ENCODE measurements at places on chromosomes 3 and 15.

GRCh38 chr3:124837730-124838186 is 49.4 kb downstream of the ITGB5 start:
- peak; percentile 98 for DNase-seq

GRCh38 chr3:177820683-177821316 is 623.5 kb upstream of the TBL1XR1 start:
- DNase-seq: no peak

- DNase-seq: no peak
These were observed 730.6 kb upstream of the NECTIN3 start for GRCh38 chr3:110341047-110341446.

GRCh38 chr3:184022323-184022722 is 4.6 kb upstream of the ABCC5 start:
- DNase-seq: no peak

- peak; percentile 51 for DNase-seq
These were observed 990.4 kb downstream of the GBE1 start for GRCh38 chr3:80771085-80771484.

GRCh38 chr15:55394694-55395093 is 13.5 kb downstream of the CCPG1 start:
- DNase-seq: no peak

DNA sequence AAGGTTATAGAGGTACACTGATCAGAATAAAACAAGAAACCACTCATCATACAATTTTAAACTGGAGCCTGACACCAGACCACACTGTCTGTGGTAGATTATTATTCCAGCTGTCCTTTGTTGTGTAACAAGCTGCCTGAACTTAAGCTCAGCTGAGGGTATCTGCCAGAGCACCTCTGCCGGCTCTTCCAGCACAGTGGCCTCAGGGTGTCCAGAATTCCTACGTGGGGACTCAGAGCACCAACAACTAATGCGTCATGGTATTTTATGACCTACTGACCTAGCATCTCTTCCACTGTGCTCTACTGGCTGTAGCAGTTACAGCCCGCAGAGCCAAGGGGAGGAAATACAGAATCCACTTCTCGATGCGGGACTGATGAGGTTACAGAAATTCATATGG is 15.6 kb upstream of the RAF1 start:
- DNase-seq: no peak

- no peak for DNase-seq
These were observed 36.3 kb upstream of the TMEM42 start for GRCh38 chr3:44825264-44825925.

DNA sequence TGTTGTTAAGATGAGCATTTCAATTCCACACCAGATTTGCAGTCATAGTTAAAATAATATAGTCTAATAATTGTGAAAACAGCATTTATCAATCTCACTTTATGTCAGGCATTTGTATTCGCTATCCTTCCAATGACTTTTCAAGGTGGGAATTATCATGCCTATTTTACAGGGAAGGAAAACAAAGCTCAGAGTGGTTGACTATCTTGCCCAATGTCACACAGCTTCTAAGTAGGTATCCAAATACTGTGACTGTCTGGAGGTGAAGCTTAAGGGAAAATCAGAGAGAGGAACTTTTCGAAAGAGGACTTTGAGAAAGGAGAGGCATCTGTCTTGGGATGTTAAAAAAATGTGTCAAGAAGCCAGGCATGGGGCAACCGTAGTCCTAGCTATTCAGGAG is 443.1 kb downstream of the FOXP1 start:
- DNase-seq: no peak

- no peak for DNase-seq
These were observed 30.4 kb upstream of the SNRPA1 start for GRCh38 chr15:101325263-101326025.

GRCh38 chr3:71874618-71875017 is 89.7 kb upstream of the PROK2 start:
- no peak for DNase-seq

DNA sequence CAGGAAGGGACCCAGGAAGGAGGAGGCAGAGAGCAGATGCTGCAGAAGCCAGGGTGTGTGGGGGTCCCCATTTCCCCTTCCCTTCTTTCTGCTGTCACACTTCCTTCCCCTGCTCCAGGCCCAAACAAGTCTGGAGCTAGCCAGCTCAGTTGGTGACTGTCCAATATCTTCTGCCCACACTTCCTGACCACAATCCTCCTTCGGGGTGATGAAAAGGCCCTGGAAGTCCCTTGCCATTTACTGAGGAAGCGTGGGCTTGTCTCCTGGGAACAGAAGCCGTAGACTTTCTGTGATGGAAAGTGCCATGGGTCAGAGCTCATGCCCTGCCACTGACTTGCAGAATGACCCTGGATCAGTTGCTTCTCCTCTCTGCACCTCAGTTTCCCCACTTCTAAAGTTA is 39.0 kb downstream of the ANAPC13 start:
- peak; percentile 39 for DNase-seq

GRCh38 chr3:27345959-27346865 is 23.0 kb downstream of the NEK10 start:
- DNase-seq: no peak

- DNase-seq: peak; percentile 88
These were observed at the start of gene SYNM for GRCh38 chr15:99104788-99105513. Gene SYNM (plus strand): TSS chr15:99105080. CDS start chr15:99105200, 120 bp downstream.

- DNase-seq: no peak
These were observed 194.6 kb downstream of the SUCLG2 start for GRCh38 chr3:67459796-67460195.

DNA sequence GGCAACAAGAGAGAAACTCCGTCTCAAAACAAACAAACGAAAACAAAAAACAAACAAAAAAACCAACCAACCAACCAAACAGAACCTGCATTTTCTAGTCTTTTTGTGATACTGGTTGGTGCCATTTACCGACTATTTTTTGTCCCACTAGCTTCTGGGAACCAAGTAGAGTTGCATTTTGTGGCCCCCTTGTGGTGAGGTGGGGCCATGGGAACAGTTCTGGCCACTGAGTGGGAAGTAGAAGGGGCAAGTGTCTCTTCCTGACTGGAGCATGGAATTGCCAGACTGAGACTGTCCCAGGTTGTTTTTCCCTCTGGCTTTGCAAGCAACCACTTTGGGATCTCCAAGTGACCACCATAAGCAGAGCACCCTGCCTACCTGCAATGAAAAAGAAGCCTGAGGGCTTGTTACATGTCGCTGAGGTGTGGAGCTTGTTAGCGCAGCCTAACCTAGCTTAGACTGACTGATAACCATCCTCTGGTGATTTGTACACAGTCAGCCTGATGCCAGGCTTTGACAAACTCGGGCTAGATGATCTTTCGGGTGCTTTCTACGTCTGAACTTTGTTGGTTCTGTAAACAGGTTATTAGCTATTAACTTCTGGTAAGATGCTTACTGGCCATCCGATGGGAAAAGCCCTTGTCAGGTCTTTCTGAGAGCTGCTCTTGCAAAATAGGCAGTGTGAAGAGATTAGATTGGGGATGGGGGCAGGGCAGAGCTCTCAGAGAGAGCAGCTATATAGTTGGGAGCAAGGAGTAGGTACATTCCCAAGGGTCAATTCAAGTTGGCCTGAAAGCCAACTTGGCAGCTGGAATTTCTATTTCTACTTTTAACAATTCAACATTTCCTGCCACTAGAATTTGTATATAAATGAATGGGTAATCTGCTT is 172.2 kb downstream of the SSR3 start:
- peak; percentile 62 for DNase-seq

GRCh38 chr3:152608696-152609594 is 226.0 kb upstream of the P2RY1 start:
- no peak for DNase-seq

DNA sequence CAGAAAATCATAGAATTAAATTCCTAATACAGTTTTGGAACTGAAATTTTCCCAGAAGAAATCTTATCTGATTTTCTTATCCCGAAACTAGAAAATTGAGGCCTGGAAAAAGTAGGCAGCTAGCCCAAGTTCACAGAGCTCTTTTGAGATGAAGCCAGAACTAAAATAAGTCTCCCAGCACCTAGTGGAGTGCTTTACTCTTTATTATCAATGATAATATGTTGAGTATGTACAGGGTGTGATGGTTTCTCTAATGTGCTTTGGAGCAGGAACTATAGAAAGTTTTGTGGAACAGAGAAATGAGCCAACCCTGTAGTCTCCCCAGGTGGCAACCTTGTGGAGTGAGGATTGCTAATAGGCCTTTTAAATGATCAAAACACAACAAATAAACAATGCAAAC is 30.3 kb upstream of the BCL6 start:
- DNase-seq: no peak

GRCh38 chr3:127886231-127886955 is 28.6 kb upstream of the KBTBD12 start:
- DNase-seq: no peak

GRCh38 chr3:3631114-3631513 is 168.1 kb upstream of the LRRN1 start:
- DNase-seq: no peak

GRCh38 chr3:141093971-141094684 is 43.0 kb downstream of the SPSB4 start:
- DNase-seq: no peak

GRCh38 chr3:172244011-172244410 is 204.2 kb downstream of the GHSR start:
- DNase-seq: no peak

DNA sequence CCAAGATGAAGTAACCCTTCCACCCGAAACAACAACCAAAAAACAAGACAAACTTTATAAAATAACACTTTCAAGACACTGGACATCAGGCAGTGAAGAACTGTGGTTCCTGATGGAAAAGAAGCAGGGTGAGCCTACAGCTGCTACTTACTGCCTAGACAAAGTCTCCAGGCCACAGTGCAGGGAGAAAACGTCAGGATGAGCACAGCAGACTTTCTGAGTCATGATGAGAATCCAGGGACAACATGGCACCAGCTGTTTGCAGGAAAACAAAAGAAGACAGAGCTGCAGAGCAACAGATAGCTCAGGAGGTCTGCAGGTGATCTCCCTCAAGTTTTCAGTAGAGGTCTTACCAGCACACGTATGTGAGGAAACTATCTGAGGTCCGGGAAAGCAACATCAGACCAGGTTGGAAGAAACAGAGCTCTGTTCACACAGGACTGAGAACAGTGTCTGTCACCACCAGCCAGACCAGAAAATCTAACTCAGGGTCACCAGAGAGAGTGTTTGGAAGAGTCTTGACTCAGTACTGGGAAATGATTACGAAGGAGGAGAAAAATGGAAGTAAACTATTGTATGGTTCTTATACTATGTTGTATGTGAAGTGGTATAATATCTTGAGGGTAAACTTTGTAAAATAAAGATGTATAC is 108.9 kb downstream of the ANO10 start:
- DNase-seq: no peak

DNA sequence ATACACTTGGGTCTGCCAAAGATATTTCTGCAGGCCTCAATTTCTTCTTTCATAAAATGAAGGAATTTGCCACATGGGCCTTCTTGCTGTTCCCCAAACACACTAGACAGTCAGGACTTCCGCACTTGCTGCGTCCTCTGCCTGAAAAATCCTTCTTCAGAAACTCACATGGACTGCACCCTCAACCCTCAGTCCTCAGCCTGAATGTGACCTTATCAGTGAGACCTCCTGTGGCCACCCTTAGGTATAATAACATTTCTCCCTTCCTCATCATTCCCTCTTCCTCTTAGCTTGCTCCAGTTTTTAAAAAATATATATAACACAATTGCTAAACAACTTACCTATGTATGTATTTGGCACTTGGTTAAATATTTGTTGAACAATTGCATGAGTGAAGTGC is 257.5 kb downstream of the MFSD1 start:
- DNase-seq: no peak

DNA sequence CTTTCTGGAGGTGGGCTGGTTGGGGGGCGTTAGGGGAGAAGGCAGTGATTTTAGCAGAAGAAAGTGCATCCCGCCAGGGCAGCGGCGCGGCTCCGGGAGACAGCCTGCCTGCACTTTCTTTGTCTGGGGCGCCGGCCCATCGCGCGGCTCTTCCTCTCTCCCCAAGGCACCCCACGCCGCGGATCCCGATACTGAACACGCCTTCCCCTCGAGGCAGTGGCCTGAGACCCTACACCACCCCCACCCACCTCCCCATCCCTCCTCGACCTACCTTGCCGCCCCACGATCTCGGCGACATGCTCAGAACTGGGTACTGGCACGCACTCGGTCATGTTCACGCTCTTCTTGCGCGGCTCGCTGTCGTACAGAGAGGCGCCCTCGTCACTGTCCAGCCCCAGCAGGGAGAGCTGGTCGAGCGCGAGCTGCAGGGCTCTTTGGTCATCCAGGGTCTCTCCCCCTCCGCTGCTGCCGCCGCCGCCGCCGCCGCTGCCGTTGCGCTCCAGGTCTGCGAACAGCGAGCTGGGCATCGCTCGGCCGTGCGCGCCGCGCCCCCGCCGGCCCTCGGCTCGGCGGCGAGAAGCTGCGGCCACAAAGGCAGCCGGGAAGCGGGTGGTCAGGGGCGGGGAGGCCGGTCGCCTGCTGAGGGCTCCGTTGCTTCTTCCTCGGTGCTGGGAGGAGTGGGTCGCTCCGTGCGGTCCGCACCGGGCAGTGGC is 483 bp downstream of the MEX3B start:
- DNase-seq: no peak

DNA sequence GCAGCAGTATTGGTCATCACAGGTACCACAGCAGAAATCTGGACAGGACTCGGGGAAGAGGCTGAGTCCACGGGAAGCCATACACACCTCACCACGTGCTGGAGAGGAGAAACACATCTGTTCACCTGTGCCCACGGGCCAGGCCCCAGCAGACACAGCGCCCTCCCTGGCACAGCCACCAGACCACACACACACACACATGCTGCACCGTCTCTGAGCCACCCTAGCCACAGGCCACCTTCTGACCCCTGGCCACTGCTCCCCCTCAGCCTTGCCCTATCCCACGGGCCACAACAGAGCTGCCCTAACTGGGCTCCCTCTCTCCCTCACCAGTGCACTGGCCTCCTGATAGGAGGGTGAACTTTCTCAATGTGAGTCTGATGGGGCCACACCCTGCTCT is 2.8 kb downstream of the SHISA5 start:
- DNase-seq: no peak

DNA sequence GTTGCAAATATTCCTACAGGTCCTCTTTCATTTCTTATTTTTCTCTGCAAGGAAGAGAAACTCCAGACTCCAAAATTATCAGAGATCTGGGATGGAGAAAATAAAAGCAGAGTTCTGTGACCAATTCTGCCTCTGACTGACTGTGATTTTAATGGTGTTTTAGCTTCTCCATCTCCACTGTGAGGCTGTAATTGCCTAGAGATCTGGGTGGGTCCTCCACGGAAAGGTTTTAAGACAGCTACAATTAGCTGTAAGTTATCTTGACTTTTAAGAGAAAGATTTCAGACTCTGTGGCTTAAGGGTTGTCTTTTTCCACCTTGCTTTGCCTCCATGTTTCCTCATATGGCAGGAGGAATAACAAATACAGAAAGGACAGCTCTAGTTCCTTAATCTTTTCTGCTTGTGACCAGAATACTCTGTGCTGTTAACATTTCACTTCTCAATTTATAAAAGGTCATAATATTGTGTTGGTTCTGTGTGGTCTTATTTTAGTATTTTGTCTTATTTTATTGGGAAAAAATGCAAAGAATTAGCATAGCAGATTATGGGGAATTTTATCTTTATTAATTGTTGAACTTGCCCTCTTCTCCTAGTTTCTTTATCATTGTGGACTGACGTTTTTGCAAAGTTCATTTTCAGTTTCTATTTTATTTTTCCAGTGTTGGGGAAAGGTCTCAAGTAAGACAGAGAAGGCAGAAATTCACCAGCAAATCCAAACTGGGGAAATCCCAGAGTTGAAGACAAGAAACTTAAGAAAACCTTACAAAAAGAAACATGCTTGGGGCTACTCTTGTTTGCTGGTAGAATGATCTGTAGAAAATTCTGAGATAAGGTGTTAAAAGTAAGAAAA is 157.9 kb downstream of the RAP2B start:
- no peak for DNase-seq

- DNase-seq: no peak
These were observed 24.4 kb downstream of the ISG20 start for GRCh38 chr15:88663141-88663621.
